ENCODE measurements at places on chromosomes 4 and X. TPM values are rescaled to one million over a fixed set of nuclear protein-coding genes. Genes with fewer than 3 reads are reported as not detected.

DNA sequence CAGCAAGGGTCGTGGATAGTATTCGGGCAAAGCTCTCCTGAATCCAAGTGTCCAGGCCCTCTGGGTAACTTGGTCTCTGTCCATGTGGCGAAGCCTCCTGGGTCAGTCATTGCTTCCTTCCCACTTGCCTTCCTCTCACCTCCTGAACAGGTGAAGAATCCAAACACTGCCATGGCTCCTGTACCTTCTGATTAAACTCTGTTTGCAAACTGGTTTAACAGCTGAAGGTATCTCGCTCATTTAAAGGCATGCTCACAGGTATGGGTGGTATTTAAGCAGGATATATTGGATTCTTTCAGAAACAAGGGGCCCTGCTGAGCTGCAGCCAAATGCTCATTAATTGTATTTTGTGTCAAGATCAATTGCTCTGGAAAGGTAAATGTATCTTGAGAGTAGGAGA is 28.2 kb downstream of the FHDC1 start:
- DNase-seq = no peak

The HSD17B13 gene
- not detected for total RNA-seq

The LONRF3 gene
- 6.3 TPM for total RNA-seq

GRCh38 chr4:88613417-88613875 is 21.2 kb downstream of the HERC3 start:
- DNase-seq = no peak

The EDA2R gene
- total RNA-seq = not detected

DNA sequence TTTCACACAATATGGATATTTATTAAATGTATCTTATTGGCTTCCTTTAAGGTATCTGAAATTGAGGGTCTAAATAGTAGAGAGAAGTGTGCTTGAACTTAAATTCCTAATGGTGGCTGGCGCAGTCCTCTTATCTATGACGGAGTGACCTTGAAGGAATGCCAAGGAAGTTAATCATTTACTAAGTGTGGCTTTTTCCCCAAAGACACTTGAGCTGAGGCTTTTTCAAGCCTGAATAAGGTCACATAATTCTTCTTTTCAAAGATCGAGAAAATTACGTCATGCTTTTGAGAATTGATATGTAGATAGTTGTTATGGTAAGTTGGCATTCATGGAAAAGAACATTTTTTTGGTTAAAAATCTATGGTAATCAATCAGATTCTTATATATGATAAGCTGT is 11.7 kb upstream of the PRPS2 start:
- no peak for DNase-seq

The SCML2 gene
- 0.53 TPM for total RNA-seq

GRCh38 chrX:69535661-69536060 is 31.5 kb downstream of the NALF2 start:
- no peak for DNase-seq

The RAB39B gene
- total RNA-seq = not detected

DNA sequence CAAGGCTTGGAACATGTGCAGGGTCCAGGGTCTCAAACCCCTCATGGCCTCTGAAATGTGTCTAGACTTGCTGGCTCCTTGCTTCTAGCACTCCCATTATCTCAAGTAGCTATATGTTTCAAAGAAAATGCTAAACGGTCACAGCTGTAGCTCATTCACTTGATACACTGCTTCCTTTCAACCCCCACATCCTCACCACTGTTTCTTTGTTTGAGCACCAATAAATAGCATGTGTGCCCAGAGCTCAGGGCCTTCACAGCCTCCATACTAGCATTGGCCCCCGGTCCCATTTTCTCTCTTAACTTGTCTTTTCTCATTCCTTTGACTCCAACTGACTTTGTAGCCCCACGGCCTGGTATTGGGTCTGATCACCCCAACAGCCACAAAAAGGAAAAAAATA is 801.8 kb downstream of the STIM2 start:
- DNase-seq = no peak

The EPHA5 gene
- total RNA-seq = not detected

The CTSO gene
- total RNA-seq = 4.8 TPM

DNA sequence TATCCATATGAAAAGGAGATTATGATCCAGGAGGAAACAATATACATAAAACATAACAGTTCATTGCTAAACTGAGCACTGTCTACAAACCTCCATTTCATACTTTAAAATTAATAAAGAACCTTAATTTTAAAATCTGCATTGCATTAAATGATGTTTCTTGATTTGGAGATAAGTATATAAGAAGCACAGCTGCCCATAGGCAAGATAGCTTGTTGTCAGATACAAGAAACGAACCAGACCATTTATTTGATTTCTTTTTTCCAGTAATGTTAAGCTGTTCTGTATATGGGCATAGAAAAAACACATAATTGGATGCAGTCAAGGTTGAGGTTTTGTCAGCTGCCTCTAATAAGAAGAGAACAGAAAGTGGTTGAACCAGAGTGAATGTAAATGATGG is 6.4 kb downstream of the GUF1 start:
- DNase-seq = no peak

The CSAG3 gene
- 41.6 TPM for total RNA-seq

GRCh38 chr4:142883040-142883832 is 37.1 kb upstream of the INPP4B start:
- DNase-seq = no peak

DNA sequence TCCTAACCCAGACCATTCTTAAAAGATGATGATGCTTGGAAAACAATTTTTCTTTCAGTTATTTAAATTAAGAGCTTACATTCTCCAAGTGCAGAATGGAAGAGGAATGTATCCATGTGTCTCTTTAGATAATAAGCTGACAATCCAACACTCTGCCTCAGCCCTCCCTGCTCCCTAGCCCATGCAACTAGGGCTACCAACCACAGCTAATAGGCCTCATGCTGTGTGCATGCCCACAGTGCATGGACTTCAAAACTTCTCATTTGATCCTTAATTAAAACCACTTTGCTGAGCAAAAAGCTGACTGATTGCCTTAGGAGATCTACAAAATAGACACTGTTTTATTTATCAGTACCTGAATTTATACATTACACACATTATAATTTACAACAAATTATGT is 473.9 kb downstream of the GALNTL6 start:
- no peak for DNase-seq

The ADH1B gene
- not detected for total RNA-seq

GRCh38 chrX:152847281-152847680 is 16.4 kb downstream of the NSDHL start:
- DNase-seq = no peak

The CXCL6 gene
- total RNA-seq = not detected

DNA sequence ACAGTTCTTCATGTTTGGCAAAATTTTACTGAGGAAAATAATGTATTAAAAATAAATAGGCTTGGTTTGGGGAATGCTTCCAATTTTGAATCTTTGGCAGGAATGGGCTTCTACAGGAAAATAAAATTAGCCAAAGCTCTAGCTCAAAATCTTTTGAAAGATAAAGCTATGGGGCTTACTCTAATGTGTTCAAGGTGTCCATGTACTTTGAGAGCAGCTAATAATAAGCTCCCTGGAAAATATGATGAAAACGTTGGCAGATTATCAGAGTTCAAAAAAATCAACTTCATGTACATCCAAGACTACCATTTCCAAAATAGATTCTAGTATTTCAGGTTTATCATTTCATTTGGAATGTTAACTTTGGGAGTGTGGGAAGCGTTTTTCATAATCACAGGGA is 158.4 kb downstream of the EMCN start:
- DNase-seq = no peak

- peak; percentile 22 for DNase-seq
Observed at GRCh38 chrX:154436374-154436982, 476 bp upstream of the GDI1 start.

The GLOD5 gene
- total RNA-seq = not detected

DNA sequence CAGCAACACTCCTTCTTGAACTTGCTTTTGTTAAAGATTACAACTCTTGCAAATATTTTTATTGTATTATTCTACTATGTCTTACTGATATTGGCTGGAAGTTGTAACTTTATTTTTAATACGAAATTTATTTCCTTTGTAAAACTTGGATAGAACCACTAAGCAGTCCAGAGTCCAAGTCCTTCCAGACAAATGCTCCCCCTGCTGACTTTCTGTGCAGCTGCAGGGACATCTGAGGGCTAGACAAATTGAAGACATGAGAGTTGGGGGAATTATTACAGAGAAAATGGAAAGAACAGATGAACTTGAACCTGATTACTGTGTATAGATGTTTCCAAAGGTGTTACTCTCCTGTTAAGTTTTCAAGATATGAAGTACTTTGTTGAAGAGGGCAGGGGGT is 238.8 kb downstream of the GRIA3 start:
- DNase-seq = no peak

DNA sequence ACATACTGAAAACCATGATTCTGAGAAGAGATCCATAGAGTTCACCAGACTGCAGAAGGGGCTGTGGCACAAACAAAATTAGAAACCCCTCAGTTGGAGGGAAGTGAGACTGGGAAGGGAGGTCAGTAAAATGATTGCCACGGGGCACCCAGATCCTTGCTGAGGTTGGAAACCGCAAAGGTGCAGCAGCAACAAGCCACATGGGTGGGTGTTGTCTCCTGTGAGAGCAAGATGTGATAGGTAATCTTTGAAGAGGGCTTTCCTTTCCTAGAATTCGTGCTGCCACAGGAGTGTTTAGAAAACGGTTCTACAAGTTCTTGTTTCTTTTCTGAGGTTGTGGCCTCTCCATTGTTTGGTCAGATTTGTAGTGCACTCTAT is 85.5 kb downstream of the NFKB1 start:
- DNase-seq = no peak

The NHS gene
- 6.7 TPM for total RNA-seq

- no peak for DNase-seq
Observed at GRCh38 chr4:115668396-115668795, 555.0 kb upstream of the NDST4 start.
